ENCODE measurements at places on chromosomes 1 and 21.

GRCh38 chr1:222465211-222466041 lies 82.5 kb downstream of the HHIPL2 start:
- DNase-seq: peak; percentile 98

GRCh38 chr1:184970691-184971161 lies 3.6 kb downstream of the NIBAN1 start:
- DNase-seq: peak; percentile 73

GRCh38 chr1:237384213-237384612 lies 342.2 kb downstream of the RYR2 start:
- DNase-seq: no peak

GRCh38 chr1:239185245-239185619 lies 201.1 kb upstream of the CHRM3 start:
- DNase-seq: no peak

DNA sequence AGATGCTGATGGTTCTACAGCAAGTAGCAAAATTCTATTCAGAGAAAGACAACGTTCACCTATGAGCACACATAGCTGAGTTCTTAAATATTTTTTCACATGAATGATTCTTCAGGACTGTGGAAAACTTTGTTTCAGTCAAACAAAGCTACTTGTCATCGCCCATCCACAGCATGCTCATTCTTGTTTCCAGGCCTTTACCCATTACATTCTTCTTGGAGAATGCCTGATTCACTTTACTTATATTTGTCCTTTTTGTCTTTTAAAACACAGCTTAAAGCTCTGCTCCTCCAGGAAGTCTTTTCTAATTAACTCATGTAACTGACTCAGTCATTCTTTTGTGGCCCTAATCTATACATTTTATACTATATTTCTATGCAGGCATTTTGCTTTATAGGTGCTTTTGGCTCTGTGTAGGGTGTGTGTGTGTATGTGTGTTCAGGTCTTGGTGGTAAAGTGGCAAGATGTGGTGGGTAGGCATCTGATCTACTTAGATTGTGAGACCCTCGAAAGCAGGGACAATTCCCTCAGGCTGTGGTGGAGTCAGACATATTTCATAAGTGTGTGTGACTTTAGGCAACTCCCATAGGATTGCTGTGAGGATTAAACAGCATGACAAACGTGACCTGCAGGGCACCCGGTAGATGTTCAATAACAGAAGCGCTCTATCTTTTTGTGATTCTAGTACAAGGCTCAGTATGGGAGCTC lies 11.8 kb upstream of the MARK1 start:
- DNase-seq: no peak

- DNase-seq: peak; percentile 81
Measured at GRCh38 chr1:41498804-41499203, 14.3 kb upstream of the EDN2 start.

GRCh38 chr1:18913065-18913835 lies 10.9 kb upstream of the ALDH4A1 start:
- DNase-seq: peak; percentile 87

- DNase-seq: peak; percentile 100
Measured at GRCh38 chr1:93701629-93702028, 20.0 kb upstream of the BCAR3 start.

DNA sequence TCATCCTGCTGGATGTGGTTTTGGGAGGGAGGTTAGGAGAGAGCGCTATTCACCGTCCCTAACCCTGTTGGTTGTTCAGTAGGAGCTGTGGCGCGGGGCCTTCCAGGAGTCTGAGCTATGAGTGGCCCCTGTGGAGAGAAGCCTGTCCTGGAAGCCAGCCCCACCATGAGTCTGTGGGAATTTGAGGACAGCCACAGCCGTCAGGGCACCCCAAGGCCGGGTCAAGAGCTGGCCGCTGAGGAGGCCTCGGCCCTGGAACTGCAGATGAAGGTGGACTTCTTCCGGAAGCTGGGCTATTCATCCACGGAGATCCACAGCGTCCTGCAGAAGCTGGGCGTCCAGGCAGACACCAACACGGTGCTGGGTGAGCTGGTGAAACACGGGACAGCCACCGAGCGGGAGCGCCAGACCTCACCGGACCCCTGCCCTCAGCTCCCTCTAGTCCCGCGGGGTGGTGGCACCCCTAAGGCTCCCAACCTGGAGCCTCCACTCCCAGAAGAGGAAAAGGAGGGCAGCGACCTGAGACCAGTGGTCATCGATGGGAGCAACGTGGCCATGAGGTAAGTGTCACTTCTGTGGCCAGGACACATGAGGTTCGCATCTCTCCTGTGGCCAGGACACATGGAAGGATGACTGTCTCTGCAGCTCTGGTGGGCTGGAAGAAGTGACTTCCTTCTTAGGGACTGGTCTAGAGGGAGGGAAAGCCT lies 1.2 kb downstream of the ZC3H12A start:
- DNase-seq: peak; percentile 16

GRCh38 chr1:211339631-211340041 lies 13.0 kb downstream of the TRAF5 start:
- DNase-seq: no peak

GRCh38 chr1:220652995-220653394 lies 37.2 kb upstream of the C1orf115 start:
- no peak for DNase-seq

DNA sequence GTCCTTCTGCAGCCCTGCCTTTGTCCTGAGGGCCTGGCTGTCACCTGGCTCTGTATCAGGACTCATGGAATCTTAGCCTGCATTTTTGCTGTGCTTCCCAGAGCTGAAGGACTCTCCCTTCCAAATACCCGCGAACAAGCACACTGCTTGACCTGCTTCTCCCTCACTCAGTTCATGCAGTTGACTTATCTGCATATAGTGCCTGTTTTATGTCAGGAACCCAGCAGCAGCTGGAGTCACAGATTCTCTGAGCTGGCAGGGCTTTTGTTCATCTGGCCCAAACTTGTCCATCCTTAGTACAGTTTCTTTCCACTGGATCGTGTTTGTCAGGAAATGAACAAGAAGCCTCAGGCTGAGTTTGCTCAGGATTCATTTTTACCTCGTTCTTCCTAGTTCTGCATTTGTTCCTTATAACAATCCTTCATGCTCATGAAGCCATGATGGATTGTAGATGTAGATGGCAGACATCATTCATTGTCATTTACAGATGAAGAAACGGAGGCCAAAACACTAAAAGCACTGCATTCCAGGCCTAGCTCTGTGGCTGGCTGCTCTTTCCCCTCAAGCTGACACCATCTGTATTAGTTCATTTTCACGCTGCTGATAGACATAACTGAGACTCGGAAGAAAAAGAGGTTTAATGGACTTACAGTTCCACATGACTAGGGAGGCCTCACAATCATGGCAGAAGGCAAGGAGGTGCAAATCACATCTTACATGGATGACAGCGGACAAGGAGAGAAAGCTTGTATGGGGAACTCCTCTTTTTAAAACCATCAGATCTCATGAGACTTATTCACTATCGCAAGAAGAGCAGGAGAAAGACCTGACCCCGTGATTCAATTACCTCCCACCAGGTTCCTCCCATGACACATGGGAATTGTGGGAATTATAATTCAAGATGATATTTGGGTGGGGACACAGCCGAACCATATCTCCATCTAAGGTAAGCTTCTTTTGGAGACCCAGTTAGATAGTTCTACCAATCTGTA lies 150.9 kb downstream of the HIVEP3 start:
- no peak for DNase-seq

GRCh38 chr21:46001821-46002681 lies 20.5 kb downstream of the COL6A1 start:
- DNase-seq: no peak

- DNase-seq: no peak
Measured at GRCh38 chr1:28193701-28194161, 17.2 kb upstream of the PTAFR start.

Measured in EH (cell line).